Small intestine (tissue), 16 donors: ENCODE measurements at places on chromosomes 2 and 18. TPM values are rescaled to one million over a fixed set of nuclear protein-coding genes. Genes with fewer than 3 reads are reported as not detected.

Gene ADI1
- 67.4 TPM for polyA plus RNA-seq

Gene RAB27B
- 7.5 TPM for polyA plus RNA-seq

Gene AUP1
- polyA plus RNA-seq, result 237 TPM

DNA sequence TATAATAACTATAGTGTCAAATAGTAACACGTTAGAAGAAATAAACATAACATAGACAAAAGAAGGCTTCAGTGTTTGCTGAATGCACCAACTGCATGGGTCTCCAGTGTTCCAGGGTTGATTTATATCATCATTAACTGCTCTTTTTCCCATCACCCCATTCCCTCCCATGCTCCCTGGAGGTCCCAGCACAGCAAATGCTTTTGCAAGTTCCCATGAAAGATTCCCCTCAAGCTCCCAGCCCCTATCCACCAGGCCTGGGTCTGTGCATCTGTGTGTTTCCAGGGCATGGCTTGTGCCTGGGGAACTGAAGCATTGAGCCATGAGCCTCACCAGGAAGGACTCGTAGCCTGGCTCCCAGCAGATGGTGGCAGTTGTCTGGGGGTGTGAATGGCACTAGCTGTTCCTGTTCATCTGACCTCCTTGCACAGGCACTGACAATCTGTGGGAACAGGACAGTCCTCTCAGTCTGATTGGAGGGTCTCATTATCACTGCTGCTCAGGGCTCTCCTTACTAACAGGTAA is 164.6 kb upstream of the RMP24 start:
- DNase-seq, result no peak

Gene PRSS56
- polyA plus RNA-seq, result not detected

Gene FAP
- 0.78 TPM for polyA plus RNA-seq

GRCh38 chr2:135169900-135170753 is 118.0 kb downstream of the RAB3GAP1 start:
- DNase-seq, result no peak
